ENCODE measurements at places on chromosomes 2 and 18.

DNA sequence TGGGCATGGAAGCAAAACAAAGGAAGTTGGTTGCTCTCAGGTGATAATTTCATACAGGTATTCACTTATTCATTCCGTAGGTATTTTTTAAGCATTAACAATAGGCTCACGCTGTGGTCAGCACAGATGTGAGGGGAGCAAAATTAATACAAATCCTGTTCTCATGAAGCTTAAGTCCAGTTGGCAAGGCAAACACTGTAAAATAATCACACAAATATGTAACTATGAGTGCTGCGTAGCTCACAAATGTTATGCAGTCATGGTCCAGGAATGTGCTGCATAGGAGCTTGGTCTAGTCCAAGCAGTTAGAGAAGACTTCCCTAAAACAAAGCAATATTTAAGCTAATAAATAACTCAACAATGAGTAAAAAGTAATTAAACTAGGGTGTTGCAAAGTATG is 23.9 kb downstream of the SP5 start:
- DNase-seq: no peak

DNA sequence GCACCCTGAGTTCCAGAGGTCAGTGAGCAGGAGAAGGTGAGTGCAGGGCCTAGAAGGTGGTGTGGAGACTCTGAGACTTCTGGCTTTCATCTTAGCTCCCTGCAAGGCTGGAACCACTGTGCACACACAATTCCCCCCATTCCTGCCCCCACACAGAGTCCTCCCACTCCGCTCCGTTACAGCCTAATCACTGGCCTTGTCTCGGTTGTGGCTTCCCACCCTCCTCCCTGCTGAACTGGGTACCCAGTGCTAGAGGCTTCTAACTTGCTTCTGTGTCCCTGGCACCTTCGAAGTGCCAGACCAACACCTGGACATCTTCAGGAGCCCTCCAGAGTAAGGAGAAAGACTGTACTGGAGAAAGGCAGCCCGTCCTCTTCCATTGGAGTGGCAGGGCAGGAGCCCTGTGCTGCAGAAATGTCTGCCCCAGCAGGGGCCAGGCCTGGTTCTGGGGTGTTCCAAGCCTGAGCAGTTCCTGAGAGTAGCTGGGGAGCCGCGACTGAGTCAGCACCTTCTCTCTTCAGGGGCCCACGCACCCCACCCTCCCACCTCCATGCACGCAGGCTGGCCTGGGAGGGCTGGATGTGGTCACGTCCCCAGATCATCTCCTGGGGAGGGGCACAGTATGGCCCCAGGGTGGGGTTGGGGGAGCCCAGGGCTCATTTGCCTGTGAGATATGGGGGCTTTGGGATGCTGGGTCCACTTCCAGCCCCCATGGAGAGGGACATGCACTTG is 23.4 kb downstream of the CROCC2 start:
- no peak for DNase-seq

GRCh38 chr2:76599732-76600368 is 889.1 kb upstream of the GCFC2 start:
- DNase-seq: peak; percentile 44

DNA sequence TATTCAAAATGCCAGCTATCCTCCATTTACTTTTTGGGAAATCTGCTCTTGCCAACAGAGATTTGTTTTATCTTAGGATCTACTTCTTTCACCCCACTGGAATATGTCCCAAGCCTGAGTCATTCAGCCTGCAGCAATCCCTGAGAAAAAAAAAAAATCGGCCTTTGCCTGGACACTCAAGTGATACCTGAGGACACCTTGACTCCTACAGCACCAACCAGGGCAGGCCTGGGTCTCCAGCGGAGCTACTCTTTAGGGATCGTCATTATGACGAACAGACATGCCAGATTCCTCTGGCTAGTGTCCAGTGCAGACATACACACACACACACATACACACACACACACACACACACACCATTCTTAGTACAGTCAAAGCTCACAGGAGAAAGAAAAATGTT is 2.2 kb upstream of the UGT1A6 start:
- DNase-seq: no peak

DNA sequence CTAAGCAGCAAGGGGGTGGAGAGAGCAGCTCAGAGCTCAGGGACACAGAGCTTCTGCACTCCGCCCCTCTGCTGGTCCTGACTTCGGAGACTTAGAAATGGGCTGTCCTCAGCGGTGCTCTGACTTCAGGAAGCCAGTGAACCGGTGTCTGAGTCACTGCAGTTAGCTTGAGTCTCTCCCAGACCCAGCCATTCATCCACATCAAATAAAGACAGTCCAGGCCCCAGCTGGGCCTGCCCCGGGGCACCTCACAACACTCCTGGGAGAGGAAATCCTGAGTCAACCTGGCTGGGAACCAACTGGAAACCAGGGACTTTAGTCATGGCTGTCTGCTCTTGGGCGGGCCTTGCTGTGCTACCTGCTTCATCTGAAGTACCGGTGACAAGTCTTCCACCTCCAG is 5.4 kb upstream of the ITGB6 start:
- DNase-seq: no peak

DNA sequence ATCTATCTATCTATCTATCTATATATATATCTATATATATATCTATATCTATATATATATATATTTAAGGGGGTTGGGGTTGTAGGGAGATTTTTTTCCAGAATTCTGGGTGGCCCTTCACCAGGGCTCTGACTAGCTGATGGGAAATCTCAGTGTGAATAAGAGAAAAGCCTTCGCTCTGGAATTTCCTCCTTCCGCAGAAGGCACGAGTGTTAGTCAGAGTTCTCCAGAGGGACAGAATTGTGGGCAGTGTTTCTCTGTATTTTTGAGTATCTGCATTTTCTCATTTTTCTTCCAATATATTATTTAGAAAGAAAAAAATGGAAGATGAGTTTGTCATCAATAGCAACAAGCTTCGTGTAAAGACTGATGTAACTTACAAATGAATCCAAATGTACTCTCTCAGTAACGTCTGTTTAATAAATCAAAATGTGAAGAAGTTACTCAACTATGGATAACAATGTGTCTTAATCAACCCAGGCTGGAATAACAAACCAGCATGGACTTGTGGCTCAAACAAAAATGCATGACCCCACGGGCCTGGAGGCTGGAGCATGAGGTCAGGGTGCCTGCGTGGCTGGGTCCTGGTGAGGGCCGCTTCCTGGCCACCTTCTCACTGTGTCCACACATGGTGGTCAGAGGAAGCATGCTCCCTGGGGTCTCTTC is 10.6 kb upstream of the SNTG2 start:
- DNase-seq: no peak

DNA sequence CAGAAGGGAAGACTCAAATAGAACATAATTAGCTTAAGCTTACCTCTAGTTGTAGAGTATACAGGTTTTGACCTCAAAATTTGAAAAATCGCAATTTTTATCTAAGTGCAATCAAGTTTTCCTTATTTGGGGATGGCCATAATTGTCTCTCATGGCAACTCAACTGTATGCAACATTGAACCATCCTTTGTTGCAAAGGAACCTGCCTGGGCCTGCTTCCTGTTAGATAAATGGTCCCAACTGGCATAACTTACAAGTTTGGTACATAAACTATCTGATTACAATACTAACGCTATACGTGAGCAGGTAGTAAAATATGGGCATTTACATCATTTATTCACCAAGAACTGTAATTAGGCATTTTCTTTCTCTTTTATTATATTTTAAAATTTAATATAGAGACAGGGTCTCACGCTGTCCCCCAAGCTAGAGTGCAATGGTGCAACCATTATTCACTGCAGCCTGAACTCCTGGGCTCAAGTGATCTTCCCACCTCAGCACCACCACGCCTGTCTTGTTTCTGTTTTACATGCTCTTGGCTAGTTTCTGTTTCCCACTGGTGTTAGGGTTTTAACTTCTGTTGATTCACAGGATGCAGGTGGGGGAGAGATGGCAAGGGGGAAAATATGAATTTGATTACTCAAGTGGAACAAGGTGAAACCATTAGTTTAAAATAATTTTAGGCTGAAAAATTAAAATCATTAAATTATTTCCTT is 55.3 kb upstream of the B3GNT2 start:
- DNase-seq: no peak

GRCh38 chr2:65500310-65501040 is 68.1 kb upstream of the SPRED2 start:
- no peak for DNase-seq

DNA sequence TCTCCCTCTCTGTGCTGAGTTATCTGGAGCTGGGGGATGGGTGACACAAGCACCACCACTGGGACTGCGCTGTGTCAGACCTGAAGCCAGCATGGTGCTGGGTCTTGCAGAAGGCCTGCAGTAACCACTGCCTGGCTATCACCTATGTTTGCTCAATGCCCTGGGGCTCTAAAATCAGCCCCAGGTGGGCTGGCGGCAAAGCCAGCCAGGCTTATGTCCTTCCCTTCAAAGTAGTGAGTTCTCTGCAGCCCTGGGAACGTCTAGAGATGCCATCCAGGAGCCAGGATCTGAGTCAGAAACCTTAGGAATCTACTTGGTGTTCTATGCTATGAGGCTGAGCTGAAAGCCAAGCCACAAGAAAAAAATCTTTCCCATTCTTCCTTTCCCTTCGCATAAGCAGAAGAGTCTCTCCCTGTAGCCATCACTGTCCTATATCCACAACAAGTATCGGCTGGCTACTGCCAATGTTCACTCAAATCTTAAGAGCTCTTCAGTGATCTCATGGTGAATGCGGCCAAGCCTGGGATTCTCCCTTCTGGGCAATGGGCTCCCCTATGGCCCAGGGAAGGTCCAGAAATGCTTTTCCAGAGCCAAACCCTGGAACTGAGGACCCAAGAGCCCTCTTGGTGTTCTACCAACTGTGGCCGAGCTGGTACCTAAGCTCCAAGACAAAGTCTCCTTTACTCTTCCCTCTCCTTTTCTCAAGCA is 248.7 kb downstream of the ZNF385B start:
- no peak for DNase-seq

DNA sequence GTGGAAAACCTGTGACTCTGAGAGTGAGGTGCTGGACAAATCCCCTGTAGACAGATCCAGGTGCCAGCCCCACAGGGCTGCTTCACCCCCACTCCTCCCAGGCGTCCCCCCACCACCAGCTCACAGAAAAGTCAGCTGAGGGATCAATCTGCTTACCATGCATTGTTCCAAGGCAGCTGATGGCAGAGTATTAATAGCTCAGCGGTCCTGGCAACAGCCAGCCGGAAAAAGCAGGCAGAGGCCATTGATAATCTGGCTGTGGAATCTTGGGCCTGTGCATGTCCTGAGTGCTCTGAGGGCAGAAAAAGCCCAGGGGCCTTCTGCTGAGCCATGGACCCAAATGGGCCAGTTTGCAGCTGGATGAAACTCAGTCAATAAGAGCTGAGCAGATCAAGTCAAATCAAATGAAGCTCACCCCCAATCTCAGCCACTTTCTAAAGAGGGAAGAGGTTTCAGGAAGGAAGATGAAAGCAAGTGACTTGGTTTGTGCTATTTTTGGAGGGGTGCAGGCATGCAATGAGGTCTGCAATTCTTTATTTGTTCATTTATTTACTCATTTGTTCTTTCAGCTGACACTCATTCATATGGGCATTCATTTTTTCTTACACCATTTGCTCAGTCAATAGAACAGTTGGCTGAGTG is 63.4 kb downstream of the GYPC start:
- no peak for DNase-seq

DNA sequence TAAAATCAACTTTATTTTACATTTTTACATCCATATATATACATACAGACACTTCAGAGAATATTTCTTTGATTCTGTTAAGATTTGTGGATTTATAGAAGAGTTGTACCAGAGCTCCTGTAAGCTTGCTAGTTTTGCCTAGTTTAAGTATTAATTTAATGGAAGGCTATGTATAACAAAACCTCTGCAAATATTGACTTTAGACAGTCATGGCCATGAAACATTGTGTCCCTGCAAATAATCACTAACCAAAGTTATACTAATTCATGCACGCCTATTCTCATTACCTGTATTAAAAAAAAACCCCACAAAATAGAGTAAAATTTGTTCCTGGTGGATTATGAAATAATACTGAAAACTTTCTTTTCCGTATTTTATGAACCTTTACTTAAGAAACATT is 379.3 kb downstream of the CTNNA2 start:
- DNase-seq: no peak

DNA sequence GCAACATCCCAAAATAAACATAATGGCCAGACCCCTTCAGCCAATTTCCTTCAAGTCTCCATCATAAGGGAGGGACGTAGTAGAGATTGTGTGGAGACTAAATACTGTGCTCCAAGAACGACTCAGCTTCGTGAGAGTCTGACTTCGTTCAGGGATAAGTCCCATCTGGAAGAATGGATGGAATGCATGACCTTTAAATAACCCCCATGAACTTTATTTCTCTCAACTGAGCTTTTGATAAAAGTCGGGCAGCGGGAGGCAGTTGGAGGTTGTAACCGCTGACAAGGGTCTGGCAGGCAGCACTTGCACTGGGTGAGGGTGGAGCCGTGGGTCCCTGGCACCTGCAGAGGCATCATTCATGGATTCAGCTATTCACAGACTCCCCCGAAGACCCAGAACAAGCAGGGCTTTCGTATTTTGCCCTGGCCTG is 115.9 kb downstream of the ZFP36L2 start:
- DNase-seq: no peak

GRCh38 chr2:16853088-16853487 is 187.5 kb upstream of the CYRIA start:
- DNase-seq: no peak

GRCh38 chr2:9086465-9086864 is 83.0 kb upstream of the MBOAT2 start:
- no peak for DNase-seq

- DNase-seq: peak; percentile 51
These were observed 54.3 kb downstream of the PKDCC start for GRCh38 chr2:42102024-42102590.

- no peak for DNase-seq
These were observed 52.5 kb downstream of the USP40 start for GRCh38 chr2:233513953-233514655.

DNA sequence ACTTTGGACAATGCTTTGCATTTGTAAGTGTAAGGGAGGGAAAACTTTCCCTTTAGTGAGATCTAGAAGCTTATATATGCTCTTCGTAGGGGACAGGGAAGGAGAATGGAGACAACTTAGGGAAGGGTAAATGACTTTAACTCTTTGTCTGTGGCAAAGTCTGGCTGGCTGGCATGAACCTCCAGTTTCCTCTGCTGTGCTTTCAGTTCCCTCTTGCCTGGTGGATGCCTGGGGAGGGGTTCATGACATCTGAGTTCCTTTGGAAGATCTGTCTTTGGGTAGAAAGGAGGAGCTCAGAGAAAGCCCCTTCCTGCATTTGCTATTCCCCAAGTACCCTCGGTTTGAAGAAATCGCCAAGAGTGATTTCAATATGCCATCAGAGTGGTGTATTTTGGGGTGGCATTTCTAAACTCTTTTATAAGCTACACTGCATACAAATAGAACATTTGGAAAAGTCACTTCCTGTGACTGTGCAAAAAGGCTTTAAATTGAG is 143.6 kb downstream of the VAPA start:
- no peak for DNase-seq

DNA sequence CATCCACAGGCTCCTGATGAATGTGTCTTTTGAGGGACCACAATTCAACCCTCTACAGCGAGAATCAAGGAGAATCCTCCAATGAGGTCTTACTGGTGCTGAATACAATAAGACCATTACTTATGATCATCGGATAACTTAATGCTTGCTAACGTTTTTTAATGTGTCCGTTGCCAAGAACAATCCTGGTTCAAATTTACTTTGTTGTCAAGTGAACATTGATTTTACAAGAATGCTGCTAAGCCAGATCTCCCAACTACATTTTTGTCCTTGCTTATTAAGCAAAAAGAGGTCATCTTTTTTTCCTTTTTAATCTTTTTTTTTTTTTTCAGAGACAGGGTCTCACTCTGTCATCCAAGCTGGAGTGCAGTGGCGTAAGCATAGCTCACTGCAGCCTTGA is 93.7 kb downstream of the THNSL2 start:
- DNase-seq: no peak
